ENCODE measurements at places on chromosomes 1 and 21.

- no peak for DNase-seq
Observed at GRCh38 chr21:42266971-42267556, 48.1 kb downstream of the ABCG1 start.

DNA sequence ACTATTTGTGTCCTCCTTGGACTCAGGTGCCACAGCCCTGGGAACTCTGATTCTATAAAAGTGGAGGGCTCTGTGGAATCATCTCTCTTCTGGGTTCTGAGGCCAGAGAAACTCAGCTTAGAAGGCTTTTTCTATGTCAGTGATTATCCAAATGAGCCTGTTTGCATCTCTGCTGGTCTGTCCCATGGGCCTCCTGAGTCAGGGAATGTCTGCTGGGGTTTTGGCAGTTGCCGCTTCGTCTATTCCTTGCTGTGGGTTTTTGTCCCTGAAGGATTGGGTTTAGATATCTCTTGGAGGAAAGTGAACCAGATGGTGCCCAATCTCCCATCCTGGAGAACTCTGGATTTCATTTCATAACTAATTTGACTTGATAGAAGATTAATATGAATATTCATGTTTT is 297.6 kb downstream of the HHAT start:
- no peak for DNase-seq

GRCh38 chr1:162756523-162756922 is 34.0 kb upstream of the HSD17B7 start:
- DNase-seq: no peak

DNA sequence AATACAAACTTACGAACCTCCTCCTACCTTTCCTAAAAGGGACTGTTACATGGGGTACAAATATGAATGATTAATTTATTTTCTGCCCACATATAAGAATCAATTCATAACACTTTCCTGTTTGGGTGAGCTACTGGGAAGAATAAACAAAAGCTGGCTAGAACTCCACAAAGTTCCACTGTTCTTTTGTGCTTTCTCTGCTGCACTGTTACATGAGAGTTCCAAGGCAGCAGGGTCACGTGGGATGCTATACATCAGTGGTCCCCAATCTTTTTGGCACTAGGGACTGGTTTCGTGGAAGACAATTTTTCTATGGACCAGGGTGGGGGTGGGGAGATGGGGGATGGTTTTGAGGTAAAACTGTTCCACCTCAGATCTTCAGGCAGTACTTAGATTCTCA is 2.2 kb upstream of the ANGPTL7 start:
- DNase-seq: no peak

DNA sequence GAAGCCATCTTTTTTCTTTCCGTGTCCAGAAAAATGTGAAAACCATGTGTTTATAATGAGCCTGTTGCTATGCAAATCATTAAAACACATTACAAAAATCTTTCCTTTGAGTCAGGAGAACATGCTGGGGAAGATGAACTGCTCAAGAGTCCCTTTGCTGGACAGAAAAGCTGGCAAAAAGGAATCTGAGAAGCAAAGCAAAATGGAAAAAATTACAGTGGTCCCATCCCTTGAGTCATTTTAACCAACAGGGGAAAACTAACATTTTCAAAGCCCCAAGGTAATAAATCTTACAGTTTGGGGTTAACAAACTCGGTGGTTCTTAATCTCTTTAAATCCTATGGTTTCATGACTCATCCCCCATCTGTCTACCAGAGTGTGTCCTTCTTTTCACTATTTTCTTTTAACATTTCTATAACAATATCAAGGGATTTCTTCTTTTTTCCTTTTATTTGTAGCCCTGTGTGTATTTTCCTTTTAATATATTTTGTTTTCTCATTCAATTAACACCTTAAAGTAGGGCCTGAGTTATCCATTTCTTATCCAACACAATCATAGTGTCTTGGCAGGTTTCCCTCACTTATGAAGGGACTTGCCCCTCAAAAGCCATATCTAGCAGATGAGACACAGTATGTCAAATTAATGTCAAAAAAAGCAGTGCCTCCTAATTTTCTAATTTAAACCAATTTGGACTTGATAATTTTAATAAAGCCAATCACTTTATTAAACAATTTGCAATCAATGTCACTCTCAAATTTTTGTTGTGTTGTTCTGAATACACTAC is 105.4 kb downstream of the PTPN14 start:
- DNase-seq: no peak

- DNase-seq: no peak
Observed at GRCh38 chr1:181754103-181754502, 270.8 kb downstream of the CACNA1E start.

- DNase-seq: no peak
Observed at GRCh38 chr21:38741950-38742256, 63.8 kb upstream of the ETS2 start.

DNA sequence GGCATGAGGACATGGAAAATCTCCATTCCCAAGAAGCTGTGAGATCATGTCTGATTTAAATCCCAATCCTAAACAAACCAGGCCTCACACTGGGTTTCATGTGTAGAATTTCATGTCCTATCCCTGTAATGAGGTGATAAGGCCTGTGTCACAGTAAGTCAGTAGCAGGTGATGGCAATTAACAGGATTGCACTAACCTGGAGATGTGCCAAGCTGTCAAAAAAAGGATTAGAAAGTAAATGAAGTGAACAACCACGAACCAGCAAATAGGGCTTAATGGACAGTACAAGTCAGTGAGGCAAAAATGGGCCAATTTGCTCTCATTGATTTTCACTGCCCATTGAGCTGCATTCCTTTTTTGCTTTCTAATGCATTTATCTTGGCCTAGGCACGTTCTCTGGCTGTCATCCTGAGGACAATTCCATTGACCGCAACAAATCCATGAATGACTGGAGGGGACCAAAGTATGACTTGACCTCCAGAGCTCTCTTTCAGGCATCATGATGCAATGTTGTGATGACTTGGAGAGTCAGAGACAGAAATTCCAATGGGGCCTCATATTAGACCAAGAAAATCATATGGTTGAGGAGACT is 673.6 kb upstream of the ADGRL2 start:
- DNase-seq: no peak

DNA sequence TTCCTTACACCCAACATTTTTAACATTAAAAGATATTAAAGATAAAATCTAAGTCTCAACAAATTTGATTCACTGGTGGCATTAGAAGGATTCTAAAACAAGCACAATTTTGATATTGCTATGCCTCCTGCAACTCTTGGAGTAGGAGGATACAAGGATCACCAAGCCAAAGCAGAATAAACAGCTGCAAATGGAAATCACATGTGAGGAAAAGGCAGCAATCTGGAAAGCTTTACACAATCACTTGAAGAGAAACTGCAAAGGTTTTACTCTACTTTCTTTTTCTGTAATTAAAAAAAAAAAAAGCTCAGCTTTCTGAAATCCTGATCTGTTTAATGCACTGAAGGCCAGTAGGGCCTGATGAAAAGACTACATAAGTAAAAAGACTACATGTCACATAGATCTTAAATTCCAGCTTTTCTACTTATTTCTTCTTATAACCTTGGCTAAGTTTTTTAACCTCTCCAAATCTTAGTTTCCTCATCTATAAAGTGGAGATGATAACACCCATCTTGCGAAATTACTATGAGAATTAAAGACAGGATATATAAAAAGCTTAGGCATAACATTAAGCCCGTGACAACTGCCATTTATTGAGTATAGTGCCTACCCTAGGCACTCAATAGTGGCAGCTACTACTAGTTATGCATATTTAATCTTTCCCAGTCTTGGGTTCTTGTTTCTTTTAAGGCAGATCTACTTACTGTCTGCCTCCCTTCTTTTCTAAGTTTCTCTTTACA is 73.5 kb downstream of the EPS15 start:
- no peak for DNase-seq

DNA sequence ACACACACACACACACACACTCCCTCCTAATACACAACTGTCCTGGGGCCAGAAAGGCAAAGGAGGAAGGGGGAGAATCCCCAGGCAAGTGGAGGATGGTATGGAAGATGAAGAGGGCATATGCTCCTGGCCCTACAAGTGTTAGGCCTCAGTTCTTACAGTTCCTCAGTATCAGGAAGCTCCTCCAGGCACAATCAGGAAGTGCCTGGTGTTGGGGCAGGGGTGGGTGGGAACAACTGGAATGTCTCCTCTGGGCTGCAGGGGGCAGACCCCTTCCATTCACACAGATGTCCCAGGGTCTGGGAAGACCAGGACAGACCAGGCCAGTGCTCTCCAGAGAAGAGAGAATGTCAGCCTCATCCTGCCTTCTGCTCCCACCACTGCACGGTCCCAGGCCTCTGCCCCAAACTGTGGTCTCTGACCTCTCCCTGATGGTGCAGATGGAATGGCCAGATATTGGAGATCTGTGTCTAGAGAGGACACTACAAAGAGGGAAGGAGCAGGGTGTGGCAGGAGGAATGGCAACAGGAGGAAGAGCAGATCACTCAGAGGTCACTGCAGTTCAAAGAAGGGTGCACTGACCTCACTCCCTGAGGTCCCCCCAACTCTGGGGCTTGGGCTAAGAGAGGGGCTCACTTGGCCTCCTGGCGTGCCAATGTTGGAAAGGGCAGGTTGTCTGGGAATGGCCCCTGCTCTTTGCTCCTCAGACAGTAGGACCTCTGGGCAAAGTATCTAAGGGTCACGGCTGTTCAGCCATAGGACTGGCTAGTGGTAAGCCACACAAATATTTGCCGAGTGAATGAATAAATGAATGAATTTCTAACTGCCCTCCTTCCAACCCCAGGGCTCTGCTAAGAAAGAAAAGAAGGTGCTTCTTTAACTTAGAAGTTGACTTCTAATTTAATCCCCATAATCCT is 2.5 kb upstream of the DENND2D start:
- no peak for DNase-seq

- DNase-seq: no peak
Observed at GRCh38 chr1:214660190-214660589, 57.2 kb downstream of the CENPF start.
